ENCODE measurements at places on chromosomes 1 and 21.

- DNase-seq, result no peak
These were observed 373.0 kb downstream of the PLPP3 start for GRCh38 chr1:56206391-56206790.

DNA sequence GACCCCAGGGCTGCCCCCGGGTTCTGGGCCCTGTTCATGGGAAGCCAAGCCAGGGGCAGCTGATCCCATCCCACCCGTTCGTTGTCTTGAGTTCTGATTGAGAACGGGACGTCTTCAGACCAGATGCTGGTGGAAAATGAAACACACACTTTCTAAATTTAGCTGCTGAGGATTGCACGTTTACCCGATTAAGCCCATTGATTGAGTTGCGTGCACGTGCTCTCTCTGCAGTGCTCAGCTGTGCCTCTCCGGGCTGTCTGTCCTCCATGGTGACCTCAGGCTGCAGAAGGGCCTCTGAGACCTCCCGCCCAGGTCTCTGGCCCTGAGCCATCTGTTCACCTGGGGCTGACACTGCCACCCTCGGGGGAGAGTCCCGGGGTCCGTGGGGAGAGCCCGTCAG, 27.0 kb upstream of the PEX10 start:
- no peak for DNase-seq

DNA sequence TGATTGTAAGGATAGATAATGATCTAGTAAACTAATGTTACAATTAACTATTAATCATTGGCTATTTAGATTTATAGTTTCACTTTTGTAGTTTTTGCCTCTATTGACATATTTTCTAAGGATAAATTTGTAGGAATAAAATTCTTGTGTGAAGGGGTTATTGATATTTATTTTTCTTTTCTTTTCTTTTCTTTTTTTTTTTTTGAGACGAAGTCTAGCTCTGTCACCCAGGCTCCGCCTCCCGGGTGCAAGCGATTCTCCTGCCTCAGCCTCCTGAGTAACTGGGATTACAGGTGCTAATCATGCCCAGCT, 24.0 kb upstream of the DISC1 start:
- no peak for DNase-seq

GRCh38 chr1:35269201-35269988, 886 bp downstream of the ZMYM4 start:
- DNase-seq, result no peak

DNA sequence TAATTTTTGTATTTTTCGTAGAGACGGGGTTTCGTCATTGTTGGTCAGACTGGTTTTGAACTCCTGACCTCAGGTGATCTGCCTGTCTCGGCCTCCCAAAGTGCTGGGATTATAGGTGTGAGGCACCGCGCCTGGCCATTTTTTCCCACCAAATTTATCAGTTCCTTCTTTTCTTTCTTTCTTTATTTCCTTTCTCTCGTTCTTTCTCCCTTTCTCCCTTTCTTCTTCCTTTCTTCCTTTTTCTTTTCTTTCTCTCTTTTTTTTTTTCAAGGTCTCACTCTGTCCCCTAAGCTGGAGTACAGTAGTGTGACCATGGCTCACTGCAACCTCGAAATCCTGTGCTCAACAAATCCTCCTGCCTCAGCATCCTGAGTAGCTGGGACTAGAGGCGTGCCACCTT, 26.4 kb downstream of the MFSD2A start:
- no peak for DNase-seq

DNA sequence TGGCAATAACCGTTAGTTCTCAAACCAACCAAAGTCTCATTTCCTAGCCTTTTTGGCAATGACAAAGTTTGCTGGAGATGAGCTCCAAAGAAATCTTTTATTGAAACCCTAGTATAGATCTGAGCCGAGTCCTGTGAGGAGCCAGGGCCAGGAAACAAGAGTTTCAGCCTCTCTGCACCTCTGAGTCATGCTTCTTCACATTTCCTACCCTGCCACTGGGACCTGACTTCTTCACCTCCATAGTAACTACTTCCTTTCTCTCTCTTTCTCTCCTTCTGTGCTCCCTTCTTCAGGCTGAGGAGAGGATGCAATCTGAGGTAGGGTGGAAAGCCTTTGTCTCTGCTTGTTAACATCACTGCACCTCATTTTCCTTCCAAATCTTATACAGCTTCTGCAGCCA, 38.7 kb upstream of the IPO9 start:
- DNase-seq, result no peak

DNA sequence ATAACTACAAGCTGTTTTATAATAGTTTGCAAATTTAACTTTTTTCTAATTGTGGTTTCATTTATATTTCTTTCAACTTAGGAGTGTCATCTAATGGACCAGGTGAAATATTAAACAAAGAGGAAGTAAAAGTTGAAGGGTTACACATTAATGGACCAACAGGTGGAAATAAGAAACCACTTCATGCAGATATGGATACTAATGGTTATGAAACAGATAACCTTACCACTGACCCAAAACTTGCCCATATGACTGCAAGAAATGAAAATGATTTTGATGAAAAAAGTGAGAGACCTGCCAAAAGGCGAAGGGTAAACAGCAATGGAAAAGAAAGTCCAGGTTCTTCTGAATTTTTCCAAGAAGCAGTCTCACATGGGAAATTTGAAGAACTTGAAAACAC, 59.7 kb downstream of the MIER1 start:
- no peak for DNase-seq

GRCh38 chr1:81970416-81970815, 169.7 kb downstream of the ADGRL2 start:
- DNase-seq, result no peak

DNA sequence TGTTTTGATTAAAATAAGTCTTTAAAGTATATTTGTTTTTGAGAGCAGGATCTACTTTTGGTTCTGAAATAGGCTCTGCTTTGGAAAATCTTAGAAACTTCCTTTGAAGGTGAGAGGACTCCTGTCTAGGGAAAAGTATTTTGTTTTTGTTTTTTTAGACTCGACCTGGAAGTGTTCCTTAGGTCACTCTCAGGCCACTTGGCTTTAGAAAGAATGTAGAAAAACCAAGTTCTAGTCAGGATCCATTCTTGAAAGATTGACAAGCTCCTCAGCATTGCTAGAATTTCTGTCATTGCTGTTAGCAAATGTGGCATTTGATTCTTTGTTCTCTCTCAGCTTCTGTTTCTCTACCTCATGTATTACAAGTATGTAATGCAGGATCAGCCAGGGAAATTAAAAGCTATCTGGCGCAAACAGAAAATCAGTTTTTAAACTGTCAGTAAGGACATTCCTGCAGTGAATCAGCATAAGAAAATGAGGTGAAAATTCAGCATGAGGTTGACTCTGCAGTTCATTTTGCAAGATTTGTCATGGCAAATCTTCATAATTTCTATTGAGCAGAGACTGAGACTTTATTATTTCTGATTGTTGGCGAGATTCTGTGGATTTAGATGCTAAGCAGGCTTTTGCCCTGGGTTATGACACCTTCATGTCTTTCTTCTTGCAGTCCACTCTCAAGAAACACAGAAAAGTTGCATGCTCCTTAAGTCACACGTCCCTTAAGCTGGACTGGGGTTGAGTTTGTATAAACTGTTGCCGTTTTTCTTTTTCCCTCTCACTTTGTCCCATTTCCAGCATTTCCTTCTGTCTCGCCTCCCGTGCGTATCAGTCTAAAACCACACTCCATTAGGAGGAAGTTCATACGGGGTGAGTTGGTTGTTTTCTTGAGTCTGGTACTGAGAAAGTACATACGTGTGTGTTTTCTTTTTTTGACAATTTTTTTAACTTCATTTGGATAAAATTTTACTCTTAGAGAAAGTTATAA, 12.6 kb downstream of the NTPCR start:
- no peak for DNase-seq

- DNase-seq, result no peak
These were observed 154.0 kb downstream of the RWDD3 start for GRCh38 chr1:95388031-95388430.

GRCh38 chr1:27400082-27400962, 7.9 kb downstream of the GPR3 start:
- no peak for DNase-seq

GRCh38 chr1:226690460-226690982, 48.6 kb downstream of the ITPKB start:
- no peak for DNase-seq

DNA sequence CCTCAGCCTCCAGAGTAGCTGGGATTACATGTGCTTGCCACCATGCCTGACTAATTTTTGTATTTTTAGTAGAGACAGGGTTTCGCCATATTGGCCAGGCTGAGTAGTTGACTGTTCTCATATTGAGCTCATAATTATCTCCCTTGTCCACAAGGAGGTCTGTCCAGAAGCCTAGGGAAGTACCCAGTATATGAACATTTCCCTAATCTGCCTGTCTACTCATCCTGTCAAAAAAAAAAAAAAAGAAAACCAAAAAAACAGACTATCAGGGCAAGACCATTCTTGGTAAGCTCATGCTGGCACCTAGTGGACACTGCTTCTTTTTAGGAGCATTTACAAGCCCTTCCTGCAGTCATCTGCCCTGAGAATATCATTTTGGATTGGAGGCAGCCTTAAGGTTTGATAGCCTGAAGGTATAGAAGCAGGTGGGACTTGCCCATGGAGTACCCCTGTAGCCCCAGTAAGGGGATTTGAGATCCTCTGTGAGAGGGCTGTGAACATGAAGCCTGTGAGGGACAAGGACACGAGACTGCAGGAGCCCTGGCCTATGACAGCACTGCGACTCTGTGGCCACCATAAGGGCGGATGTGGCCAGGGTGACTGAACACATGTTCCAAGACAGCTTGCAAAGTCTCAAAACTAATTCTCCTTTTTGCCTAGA, 10.8 kb upstream of the DUSP12 start:
- peak; percentile 44 for DNase-seq

DNA sequence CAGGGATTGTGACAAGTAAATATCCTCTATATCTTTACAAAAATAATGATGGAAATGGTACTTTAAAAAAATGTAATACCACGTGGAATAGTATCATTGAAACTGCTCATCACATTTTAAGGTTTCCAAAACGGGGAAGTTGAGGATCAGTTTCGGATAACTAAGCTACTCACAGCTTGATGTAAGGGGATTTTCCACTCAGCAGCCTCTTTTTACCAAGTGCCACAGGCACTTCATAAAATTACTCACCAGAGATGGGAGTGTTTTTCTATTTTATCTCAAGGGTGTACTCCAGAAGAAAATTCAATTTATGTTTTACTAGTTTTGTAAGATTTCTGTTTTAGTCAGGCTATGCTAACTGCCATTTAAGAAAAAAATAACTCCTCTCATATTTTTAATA, 91.7 kb downstream of the TPR start:
- DNase-seq, result no peak

DNA sequence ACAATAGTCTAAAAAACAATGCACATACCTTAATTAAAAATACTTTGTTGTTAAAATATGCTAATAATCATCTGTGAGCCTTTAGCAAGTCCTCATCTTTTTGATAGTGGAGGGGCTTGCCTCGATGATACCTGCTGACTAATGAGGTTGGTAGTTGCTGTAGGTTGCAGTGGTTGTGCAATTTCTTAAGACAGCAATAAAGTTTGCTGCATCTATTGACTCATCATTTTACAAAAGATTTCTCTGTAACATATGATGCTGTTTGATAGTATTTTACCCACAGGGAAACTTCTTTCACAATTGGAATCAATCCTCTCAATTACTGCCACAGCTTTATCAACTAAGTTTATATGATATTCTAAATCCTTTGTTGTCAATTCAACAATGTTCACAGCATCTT, 7.6 kb downstream of the C1orf87 start:
- no peak for DNase-seq

DNA sequence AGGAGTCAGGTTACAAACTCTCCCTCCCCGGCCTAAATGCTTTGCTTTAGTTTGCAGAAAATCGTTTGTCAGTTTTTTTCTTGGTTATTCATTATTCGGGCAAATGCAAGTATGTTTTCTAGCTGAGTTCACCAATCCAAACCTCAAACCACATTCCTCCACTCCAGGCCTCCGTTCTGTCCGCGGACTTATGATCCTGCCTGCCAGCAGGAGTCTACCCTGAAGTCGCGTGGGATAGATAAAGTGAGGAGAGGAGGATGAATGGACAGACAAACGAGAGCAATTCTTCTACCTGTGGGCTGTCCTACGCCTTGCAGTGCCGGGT, 1.3 kb downstream of the ADAMTS1 start:
- peak; percentile 62 for DNase-seq

DNA sequence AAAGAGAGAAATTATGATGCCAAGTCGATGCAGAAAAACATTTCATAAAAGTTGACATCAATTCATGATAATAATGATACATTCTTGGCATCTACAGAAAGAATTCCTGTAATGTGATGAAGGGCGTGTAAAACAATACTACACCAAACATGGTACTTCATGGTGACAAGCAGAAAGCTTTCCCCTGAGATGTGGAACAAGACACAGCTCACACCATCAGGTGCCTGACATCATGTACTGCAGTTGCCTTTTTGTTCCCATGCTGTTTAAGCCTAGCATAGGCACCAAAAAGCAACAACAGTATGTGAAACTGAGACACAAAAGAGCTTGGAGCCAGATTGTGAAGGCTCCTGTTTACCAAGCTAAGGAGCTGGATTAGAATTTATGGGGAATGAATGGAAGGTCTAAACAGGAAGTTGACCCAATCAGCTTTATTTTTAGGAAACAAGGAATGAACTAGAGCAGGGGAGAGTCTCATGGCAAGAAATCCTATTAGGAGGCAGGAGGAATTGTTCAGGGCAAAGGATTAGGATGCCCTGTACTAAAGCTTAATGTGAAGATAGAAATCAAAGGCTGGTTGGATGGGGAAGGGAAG, 67.2 kb downstream of the SYDE2 start:
- DNase-seq, result no peak

DNA sequence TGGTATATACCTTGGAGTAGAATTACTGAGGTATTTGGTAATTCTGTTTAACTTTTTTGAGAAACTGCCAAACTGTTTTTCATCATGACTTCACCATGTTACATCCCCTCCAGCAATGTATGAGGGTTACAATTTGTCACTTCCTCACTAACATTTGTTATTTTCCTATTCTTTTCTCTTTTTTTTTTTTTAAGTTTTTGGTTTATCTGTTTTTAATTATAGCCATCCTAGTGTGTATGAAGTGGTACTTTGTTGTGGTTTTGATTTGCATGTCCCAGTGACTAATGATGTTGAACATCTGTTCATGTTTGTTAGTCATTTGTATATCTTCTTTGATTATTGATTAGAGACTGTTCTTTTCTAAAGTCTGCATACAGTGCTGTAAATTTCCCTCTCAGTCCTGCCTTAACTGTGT, 147.3 kb downstream of the HS2ST1 start:
- no peak for DNase-seq

- no peak for DNase-seq
These were observed 37.5 kb upstream of the C1orf105 start for GRCh38 chr1:172382990-172383389.

GRCh38 chr1:107776900-107777663, 187.9 kb downstream of the VAV3 start:
- no peak for DNase-seq
